T follicular helper cell (primary cell): ENCODE measurements at places on chromosomes 16 and 17.

DNA sequence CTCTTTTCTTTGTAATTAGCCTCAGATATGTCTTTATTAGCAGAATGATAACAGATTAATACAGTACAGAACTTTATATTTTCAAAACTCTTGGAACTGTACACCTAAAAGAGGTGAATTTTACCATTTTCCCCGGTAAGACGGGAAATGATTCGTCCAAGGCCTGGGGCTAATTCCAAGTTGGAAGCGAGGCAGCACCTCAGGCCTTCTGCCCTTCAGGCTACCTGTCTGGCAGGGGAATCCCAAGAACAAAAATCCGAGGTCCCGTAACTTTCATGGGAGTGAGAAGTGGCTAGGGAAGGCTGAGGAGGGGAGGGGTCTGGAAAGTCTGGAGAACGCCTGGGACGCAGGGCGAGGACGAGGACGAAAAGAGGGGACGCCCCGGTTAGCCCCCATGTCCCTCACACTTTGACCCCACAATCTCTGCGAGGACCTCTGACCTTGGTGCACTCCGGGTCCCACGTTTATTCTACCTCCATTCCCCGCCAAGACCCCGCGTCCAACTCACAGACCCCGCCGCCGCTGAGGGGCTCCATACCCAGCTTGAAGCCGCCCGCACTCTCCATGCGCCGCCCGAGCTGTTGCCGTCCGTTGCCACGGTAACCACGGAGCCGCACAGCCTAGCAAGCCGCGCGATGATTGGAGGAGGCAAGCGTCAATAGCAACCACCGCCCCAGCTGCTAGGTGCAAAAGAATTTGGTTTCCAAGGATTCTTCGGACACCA, at the start of gene HYDIN:
HYDIN (minus strand) TSS at position 601 of the 724 bp plus-strand sequence. CDS start 43,827 bp downstream, outside the sequence.
- DNase-seq: no peak

- no peak for DNase-seq
These were observed 5.4 kb downstream of the NQO1 start for GRCh38 chr16:69720822-69721430.

GRCh38 chr16:52491216-52491615, 55.7 kb downstream of the TOX3 start:
- DNase-seq: no peak

DNA sequence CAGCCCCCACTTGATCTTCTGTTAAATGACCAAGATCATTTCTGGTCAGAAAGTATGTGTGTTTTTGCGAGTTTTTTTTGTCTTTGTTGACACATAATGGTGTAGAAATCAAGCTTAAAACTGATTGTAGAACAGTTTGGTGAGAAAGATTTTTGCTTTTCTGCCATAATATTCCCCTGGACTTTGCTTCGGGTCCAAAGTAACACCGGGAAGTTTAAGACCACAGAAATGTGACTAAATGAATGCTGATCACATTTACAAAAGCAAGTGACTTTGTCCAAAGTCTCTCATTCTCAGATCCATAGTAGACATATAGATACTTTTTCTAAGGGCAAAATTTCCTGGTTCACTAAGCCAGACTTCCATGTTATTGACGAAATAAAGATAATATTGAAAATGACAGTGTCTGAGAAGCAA, 2.6 kb downstream of the FAM20A start:
- DNase-seq: no peak

DNA sequence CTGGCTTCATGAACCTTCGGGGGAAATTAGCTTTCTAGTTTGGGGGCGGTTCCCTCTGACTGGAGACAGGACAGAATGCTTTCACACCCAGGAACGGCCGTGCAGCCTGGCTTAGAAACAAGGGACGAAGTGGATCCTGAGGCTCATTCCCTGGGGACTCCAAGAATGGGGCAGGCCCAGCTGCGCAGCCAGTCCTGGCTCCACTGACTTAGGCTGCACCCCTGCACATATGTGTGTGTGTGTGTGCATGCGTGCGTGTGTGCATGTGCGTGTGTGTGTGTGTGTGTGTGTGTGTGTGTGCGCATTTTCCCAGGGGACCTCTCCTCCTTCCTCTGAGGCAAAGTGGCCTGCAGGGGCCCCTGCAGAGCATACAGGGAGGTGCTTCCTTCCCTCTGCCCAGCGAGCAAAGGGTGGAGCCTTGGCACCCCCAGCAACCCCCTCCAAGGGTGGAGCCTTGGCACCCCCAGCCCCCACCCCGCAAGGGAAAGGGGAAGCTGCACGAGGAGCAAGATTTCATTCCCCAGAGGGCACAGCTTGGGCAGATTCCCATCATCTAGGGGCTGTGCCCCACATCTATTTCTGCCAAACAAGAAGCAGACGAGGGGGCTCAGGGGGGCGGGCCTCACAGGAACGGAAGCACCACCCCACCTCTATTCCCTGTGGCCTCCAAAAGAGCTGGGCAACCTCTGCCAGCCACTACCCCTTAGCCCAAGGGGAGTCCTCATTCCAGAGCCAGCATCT, 97.6 kb upstream of the CBX4 start:
- DNase-seq: no peak

- DNase-seq: no peak
These were observed 15.9 kb upstream of the ZNF629 start for GRCh38 chr16:30802936-30803335.

DNA sequence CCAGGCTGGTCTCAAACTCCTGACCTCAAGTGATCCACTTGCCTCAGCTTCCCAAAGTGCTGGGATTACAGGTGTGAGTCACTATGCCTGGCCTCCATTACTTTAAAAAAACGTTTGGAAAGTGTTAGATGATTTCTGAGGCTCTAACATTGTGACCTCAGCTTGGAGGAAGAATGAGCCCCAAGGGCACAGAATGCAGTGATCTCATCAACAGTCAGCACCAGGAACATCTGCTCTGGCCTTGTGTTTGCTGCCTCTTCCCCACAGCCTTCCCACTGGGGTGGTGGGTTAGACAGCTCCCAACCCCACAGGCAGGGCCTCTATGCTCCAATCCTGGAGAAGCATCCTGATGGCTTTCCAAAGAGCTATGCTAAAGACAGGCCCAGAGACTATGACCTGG, 37.7 kb upstream of the SREBF1 start:
- DNase-seq: no peak

DNA sequence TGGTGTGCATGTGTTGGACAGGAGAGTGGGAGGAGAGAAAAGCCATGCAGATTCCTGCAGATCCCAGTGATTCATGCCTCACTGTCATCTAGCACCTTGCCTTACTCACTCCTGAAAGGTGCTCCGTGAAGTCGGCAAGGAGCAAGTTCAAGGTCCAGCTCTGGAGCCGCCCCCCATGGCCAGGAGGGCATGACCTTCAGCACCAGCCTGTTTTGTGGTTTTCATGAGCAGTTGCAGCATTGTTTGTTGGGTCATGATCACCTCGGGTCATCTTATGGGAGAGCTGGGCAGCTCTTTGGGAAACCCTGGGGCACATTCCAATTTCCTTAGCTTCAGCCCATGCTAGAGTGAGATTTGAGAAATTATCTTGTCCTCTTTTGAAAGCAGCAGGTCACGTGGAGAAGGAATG, 137.5 kb upstream of the IRX3 start:
- DNase-seq: no peak

GRCh38 chr16:67284699-67285646, 5.6 kb downstream of the PLEKHG4 start:
- no peak for DNase-seq

DNA sequence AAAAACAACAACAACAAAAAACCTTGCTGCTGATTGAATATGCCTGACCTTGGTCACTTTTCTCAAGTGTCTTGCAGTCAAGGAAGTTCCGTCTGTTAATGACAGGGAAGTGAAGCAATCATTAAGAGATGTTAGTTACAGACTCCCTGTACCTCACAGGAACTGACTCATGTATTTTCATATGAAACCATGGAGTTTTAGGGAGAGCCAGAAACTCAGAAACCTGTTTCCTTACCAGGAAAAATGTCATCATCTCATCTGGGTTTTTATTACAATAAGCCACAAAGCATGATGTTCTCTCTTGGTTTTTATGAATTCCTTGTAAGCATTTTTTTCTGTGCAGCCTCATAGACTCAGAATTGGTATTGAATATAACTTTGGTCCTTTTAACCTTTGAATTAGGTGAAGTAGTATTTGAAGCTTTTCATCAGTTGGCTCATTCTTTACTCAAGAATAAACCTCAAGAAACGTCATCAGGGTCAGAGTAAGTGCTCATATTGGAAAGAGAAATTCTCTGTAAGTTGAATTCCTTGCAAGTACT, 10.3 kb downstream of the LYRM1 start:
- DNase-seq: no peak

- DNase-seq: no peak
These were observed 33.1 kb downstream of the ZNF469 start for GRCh38 chr16:88415713-88416323.

GRCh38 chr16:50695017-50696000, 1.9 kb downstream of the NOD2 start:
- DNase-seq: no peak

- DNase-seq: no peak
These were observed 31.4 kb upstream of the CNEP1R1 start for GRCh38 chr16:49993579-49993978.

DNA sequence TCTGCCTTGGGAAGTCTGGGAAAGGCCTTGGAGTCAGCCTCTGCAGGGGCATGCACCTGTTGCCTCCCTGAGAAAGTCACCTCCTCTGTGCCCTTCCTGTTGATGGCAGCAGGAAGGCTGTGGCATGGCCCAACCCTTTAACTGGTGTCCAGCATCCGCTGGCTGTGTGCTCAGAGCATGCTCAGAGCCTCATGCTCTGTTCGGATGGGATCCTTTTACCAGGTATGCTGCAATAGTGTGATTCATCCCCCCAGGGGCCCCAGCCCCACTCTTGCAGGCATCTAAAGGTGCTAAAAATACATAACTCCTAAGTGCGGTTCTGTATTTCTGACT, 24.9 kb downstream of the KLHL36 start:
- no peak for DNase-seq

- DNase-seq: no peak
These were observed 11.6 kb downstream of the WIPI1 start for GRCh38 chr17:68445671-68446070.

DNA sequence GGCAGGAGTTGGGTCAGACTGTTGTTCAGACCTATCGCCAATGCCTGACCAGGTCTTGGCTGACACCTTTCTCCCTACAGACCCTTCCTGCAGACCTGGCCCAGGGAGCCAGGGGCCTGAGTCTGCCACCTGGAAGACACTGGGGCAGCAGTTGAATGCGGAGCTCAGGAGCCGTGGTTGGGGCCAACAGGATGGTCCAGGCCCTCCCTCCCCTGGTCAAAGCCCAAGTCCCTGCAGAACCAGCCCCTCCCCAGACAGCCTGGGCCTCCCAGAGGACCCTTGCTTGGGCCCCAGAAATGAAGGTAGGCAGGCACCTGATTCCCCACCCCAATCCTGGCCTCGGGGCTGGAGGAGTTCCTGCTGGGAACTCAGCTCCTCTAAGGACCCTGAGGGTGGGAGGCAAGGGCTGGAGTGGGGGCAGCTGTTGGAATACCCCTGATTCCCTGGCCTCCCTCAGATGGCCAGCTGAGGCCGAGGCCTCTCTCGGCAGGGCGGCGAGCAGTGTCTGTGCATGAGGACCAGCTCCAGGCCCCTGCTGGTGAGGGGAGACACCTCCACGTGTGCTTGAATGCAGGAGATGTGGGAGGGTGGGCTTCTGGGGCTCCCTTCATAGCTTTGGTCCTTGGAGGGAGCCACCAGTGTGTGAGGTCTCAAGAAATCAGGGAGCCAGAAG, 3.6 kb downstream of the ACD start:
- no peak for DNase-seq

DNA sequence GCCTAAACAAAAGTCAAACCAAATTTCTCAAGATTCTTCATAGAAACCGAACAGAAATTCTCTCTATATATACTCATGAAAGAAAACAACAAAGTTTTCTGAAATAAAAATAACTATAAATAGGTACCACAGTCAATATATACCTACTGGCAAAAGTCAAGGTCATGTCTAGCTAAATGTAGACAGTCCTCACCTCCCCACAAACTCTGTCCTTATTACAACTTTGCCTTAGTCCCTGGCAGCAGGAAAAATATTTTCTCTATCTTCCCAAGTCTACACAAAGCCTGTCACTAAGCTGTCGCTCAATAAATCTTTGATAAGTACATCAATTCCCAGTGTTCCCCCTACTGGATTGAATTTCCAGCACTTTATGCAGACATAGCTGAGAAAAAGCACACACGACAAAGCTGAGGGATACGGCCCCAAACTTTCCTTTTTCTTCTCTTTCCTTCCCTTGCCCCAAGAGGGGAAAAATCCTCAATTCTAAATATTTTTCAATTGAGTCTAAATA, 2.7 kb downstream of the CFAP20 start:
- DNase-seq: no peak

DNA sequence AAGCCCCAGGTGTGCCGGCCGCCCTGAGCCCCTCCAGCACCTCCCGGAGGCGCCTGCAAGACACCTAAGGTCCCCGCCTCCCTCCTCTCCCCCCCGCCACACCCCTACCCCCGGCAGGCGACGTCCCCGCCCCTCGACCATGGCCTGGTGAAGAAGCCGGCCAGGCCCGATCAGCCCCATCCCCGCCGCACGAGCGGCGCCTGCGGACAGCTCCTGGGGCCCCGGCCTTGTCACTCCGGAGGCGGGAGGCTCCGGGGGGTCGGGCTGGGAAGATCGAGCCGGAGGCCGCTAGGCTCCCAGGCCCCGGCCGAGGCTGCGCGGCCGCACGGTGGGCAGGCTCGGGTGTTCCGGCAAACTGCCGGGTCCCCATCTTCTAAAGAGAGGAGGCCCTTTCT, 405 bp upstream of the ACE start:
- no peak for DNase-seq

GRCh38 chr17:42508426-42509165, 27.4 kb upstream of the NAGLU start:
- no peak for DNase-seq

GRCh38 chr17:72387969-72388368, 267.1 kb downstream of the SOX9 start:
- no peak for DNase-seq

DNA sequence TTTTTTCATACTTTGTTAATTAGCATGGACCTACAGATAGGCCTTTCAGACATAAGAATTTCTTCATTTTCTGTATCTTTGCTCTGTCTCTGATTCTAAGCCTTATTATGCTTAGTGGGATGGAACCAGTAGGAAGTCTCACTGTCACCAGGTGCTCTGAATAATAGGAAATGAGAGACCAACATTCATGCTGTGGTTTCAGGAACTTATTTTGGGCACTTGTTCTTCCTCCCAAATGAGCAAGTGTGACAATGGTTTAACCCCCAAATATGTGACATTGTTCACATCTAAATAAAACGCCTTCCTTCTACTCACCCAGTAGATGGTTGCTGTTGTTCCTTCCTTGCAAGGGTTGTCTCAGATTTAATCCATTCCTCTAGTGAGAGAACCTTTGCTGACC, 100.2 kb downstream of the SYCE1L start:
- no peak for DNase-seq

DNA sequence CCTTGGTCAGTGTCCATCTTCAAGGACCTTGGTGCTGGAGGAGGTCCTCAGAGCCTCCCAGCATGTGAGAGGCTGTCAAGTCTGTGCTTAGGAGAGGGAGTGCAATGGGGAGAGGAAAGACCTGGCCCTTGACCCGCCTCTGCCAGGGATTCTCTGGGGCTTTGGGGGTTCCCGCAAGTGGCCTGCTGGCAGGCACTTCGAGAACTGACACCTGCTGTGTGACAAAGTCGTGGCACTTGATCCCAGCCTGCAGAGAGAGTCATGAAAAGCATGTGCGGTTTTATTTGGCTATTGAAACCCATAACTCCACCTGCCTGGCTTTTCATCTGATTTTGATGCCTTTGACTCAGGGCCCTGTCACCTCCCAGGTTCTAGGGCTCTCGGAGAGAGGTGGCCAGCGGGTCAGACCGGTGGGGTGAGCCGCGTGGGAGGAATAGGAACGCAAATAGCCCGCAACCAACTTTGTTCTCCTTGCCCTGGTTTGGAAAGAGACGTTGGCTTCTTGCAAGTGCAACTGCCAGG, 42.8 kb upstream of the GSE1 start:
- no peak for DNase-seq

GRCh38 chr16:2675714-2676113, 6.6 kb upstream of the KCTD5 start:
- DNase-seq: no peak
